CD8-positive, alpha-beta T cell (primary cell): ENCODE measurements at places on chromosomes 3 and 15. TPM values are rescaled to one million over a fixed set of nuclear protein-coding genes. Genes with fewer than 3 reads are reported as not detected.

The OR5K1 gene
- not detected for total RNA-seq

The MINAR1 gene
- 0.16 TPM for total RNA-seq

The NOP10 gene
- 36.6 TPM for total RNA-seq

The GPR176 gene
- 0.14 TPM for total RNA-seq

The MGLL gene
- 1.1 TPM for total RNA-seq

The FRMD5 gene
- total RNA-seq: not detected

The GOLGA8H gene
- total RNA-seq: not detected

The RNU5B-1 gene
- total RNA-seq: 36.6 TPM

The MME gene
- total RNA-seq: 0.81 TPM

The ZNF445 gene
- total RNA-seq: 4.8 TPM

The RPSA gene
- 2,020 TPM for total RNA-seq

The CCDC9B gene
- 1.1 TPM for total RNA-seq

The EPHA3 gene
- total RNA-seq: not detected

The MAGEL2 gene
- total RNA-seq: not detected

The PATL2 gene
- total RNA-seq: 35.7 TPM

The BHLHE40 gene
- 246 TPM for total RNA-seq

The FMN1 gene
- 0.19 TPM for total RNA-seq

The MYLK gene
- not detected for total RNA-seq

The TM4SF18 gene
- total RNA-seq: not detected

The SLC51B gene
- total RNA-seq: not detected

The GUCA1C gene
- total RNA-seq: not detected

The ATP13A4 gene
- total RNA-seq: 1.8 TPM

The PARP16 gene
- total RNA-seq: 11.5 TPM

The LHFPL4 gene
- total RNA-seq: not detected
